ENCODE measurements at places on chromosomes 2 and 18.

GRCh38 chr2:209772290-209772685 is 656 bp downstream of the UNC80 start:
- no peak for DNase-seq

DNA sequence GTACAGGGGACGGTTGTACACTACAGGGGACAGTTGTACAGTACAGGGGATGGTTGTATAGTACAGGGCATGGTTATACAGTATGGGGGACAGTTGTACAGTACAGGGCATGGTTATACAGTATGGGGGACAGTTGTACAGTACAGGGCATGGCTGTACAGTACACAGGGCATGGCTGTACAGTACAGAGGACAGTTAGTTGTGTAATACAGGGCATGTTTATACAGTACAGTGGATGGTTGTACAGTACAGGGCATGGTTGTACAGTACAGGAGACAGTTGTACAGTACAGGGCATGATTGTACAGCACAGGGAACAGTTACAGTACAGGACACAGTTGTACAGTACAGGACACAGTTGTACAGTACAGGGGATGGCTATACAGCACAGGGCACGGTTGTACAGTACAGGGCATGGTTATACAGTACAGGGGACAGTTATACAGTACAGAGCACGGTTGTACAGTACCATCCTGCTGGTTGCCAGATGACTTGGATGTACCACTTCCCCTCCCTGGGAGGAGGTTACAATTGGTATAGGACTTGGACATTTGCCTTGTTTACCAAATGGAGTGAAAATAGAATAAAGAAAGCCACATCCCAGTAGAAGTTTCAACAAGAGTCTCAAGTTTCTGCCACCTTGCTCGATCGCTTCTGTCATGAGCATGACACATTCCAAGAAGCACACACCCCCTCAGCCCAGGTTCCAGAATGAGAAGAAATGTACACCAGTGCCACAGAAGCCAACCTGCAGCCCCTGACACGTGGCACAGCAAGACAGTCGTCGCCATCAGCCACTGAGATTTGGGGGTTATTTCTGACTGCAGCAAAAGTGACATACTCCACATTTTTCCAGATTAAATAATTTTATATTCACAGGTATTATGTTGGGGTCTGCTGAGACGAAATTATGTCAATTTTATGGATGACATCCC is 16.0 kb downstream of the CYRIA start:
- no peak for DNase-seq

- DNase-seq: peak; percentile 68
These were observed 270.8 kb downstream of the NYAP2 start for GRCh38 chr2:225670111-225670974.

- DNase-seq: no peak
These were observed 75.2 kb upstream of the TSPYL6 start for GRCh38 chr2:54330926-54331835.

- no peak for DNase-seq
These were observed 75.8 kb downstream of the LONRF2 start for GRCh38 chr2:100246163-100247145.

- no peak for DNase-seq
These were observed 40.7 kb upstream of the LBH start for GRCh38 chr2:30190637-30191036.

GRCh38 chr2:109384308-109385271 is 229.2 kb downstream of the SEPTIN10 start:
- no peak for DNase-seq
